ENCODE measurements at places on chromosomes 7 and 10.

GRCh38 chr10:101571271-101571925 is 16.7 kb downstream of the POLL start:
- no peak for DNase-seq

DNA sequence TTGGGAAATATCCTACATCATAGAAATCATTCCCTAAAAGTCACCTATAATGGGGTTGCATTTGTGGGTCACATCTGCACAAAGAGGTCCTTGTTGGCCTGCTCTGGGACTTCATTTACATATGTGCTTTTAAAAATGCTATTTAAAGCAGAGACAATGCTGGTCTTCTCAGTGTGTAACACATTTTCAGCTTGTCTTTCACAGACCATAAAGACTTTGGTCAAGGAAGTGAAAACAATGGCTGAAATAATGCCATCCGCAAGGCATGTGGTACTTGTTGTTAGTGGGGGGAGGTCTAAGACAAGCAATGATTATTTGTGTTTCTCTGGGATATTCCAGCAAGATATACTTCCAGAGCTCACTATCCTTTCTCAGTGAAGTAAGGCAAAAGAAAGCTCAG is 84.6 kb upstream of the PDLIM1 start:
- no peak for DNase-seq

DNA sequence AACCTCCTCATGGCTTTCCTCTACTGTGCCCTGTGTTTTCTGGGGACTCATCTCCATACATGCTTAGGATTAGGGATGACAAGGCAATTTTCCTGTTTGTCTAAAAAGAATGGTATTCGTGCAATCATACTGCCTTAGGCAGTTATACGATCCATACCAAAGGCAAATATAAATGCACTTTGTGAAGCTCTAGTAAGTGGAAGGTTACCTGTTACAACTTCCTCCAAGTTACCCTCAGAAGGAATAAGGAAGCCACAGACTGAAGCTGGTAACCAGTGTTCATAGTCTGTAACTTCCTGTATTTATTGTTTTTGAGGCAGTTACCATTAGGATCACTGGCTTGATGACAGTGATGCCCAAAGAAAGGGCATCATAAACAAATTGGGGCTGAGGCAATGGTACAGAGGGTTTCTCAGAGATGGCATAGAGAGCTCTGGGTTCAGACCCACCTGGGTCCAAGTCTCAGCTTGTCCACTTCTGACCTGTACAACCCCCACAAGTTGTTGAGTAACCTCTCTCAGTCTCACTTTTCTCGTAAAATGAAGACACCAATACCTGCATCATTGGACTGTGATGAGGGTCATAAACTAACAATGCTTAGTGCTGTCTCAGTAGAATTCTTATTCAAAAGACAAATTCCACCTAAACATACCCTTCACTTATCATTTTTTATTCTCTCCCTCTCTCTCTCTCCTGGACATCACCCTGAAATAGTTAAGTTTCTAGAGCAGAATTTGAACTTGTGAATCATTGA is 138.2 kb downstream of the ELMO1 start:
- no peak for DNase-seq

DNA sequence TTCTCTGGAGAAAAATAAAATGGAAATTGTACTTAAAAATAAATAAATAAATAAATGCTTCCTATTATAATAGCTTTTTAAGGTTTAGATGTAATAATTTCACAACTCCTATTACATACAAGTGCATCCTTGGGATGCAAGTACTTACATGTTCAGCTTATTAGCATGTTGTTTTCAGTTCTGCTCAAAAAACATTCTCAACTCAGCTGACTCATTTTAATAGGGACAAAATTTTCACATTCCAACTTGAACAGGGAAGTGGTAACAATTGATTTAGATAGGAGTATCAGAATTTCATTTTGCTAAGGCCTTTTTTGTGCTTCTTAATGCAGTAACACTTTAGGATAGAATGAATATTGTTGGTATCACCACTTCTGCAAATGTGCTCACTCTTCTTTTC is 16.7 kb upstream of the PAPSS2 start:
- DNase-seq = no peak

- DNase-seq = no peak
These were observed 92.6 kb upstream of the PODXL start for GRCh38 chr7:131649003-131649541.

- no peak for DNase-seq
These were observed 97.7 kb upstream of the TMEM196 start for GRCh38 chr7:19871102-19871501.

- DNase-seq = no peak
These were observed 35.6 kb upstream of the LAMB4 start for GRCh38 chr7:108165723-108166122.

DNA sequence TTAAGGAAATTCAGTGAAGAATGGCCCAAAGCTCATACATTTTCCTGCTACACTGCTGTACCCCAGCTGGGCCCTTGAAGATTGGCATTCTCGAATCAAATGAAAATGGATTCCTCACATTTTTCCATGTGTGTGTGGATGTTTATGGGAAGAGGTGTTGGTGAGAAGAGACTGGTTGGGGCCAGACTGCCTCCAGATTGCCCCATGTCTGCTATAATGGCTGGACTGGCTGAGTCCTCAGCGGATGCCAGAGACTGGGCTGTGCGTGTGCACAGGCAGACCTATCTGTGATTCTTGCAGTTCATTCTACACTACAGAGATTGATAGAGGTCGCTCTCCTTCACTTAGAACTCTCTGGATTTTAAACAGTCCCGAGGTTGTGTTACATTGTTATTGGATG is 183.6 kb upstream of the GDF10 start:
- DNase-seq = no peak

- peak; percentile 1 for DNase-seq
These were observed 17.6 kb downstream of the NEURL1 start for GRCh38 chr10:103510791-103511752.

DNA sequence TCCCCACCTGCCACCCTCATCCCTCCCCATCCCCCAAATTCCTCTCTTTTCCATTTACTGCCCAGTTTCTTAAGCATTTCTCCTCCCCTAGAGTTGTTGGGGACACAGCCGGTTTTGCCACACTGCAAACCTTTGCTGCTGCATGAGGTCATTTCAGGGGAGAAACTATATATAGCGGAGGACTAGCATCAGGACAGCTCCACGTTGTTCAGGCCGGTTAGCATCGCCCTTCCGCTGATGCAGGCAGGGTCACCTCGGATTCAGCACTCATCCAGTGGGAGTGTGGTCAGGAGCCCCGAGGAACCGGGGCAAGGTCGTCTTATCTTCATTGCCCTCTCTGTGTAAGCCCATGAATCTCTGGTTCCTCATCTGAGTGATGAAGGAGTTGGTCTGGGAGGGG is 15.6 kb downstream of the UBTD1 start:
- no peak for DNase-seq

GRCh38 chr7:143499246-143499645 is 21.6 kb downstream of the TAS2R41 start:
- no peak for DNase-seq

- no peak for DNase-seq
These were observed 12.8 kb downstream of the PRKAG2 start for GRCh38 chr7:151864081-151864480.

GRCh38 chr10:67792653-67793052 is 45.3 kb downstream of the DNAJC12 start:
- no peak for DNase-seq

DNA sequence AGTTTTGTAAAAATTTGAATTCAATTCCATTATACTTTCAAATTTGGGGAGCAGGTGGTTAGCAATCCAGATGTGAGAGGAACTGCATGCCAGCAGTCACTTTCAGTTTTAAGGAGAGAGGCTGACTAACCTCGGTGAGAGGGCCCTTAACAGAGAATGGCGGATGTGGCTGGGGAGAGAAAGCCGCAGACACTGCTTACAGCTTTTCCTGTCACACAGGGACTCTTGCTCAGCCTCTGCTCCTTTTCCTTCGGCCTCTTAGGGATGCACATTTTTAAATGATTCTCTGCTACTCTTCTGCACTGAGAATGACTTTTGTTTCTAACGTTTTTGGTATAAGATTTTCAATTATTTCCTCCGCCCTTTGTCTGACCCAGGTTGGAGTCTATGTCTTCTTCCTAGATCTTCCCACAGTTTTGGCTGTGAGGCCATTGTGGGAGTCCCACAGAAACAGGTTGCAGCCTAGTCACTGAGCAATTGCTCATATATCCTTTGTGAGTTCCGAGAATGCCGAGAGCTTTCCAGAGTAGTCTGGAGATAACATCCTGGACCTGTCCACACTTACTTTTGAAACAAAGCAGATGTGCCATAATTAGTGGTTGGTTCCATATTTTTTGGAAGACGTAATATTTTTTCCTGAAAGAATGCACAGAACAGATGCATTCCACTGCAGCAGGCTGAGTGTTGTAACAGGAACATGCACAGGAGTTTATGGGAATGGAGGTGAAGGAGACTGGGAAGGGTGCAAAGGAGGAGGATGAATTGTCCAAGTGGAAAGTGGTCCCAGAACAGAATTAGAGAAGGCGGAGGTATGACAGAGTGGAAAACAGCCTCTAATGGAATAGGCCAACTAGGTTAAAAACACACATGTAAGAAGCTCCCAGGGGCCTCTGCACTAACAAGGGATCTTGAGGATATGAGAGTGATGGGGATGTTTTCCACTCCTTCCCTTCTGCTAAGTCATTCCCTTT is 168.0 kb upstream of the ZNF32 start:
- DNase-seq = peak; percentile 58

- DNase-seq = no peak
These were observed 9.0 kb downstream of the FAM204A start for GRCh38 chr10:118332948-118333710.

GRCh38 chr7:157337316-157338149 is 729 bp downstream of the DNAJB6 start:
- DNase-seq = peak; percentile 91

DNA sequence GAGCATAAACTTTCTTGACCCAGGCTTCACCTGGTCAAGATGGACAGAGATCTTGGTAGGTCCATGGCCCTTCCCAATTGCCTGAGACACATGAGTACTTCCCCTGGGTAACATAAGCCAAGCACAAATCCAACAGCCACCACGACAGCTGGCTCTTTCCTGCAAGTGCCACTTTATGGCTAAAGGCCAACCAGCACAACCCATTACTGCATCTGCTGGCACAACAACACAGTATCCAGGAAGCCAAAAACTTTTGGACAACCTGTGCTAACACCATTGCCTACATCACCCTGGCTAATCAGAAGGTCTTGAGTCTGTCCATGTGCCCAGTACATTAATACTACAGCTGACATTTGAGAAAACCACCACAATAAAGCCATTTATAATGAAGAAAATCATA is 548.0 kb upstream of the SEMA3D start:
- DNase-seq = no peak

DNA sequence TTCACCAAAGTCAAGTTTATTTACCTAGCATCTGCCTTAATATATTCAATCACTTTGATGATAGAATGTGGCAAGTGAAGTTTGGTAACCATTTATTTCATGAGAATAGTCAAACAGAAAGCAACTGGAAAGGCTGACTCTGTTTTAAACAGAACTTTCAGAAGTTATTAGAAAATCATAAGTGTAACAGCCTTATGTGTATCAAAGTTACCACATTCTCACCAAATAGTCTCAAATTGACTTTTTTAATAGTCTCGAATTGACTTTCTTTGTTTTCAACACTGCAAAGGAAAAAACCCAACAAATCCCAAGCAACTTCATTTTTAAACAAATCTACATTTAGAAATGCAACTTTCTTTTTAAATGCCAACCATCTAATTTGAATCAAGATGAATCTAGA is 29.5 kb downstream of the NAMPT start:
- no peak for DNase-seq

GRCh38 chr7:96538632-96539031 is 171.0 kb downstream of the SEM1 start:
- DNase-seq = no peak

DNA sequence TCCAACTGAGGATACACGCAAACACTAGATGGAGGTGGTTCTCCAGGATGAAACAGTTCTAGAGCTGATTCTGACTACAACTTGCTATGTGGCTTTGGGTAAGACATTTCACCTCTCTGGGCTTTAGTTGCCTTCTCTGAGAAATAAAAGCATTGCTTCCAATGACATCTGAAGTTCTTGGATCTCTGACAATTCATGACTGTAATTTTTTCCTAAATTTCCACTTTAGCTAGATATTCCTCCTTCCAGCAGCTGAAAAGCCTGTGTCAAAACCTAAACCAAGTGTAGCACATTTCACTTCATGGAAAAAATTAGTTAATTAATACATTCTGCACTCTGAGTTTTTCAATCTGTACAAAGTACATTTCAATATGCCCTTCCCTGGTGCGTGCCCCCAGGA is 50.0 kb upstream of the ANK3 start:
- DNase-seq = no peak

GRCh38 chr10:24223953-24224352 is 15.0 kb downstream of the KIAA1217 start:
- no peak for DNase-seq
